Activated CD4-positive, alpha-beta T cell treated with anti-CD3 and anti-CD28 coated beads for 24 hours (primary cell): ENCODE measurements at places on chromosomes 6 and 20.

DNA sequence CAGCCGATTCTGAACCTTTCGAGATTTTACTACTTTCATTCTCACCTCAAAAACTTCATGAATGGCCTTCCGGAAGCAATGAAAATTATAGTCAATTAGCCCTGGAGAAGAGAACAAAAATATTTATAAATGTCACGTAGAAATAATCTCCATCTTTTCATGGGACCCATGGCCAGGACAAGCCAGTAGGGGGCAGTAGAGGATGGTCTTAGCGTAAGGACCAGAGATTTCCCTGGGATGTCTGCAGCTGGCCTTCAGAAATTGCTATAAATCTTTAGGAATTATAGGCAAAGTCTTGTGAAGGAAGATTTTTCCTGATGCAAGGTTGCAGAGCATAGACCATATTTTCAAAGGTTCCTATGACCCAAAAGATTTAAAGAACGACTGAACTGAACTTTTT, 15.6 kb upstream of the UBE2J1 start:
- peak; percentile 55 for DNase-seq

DNA sequence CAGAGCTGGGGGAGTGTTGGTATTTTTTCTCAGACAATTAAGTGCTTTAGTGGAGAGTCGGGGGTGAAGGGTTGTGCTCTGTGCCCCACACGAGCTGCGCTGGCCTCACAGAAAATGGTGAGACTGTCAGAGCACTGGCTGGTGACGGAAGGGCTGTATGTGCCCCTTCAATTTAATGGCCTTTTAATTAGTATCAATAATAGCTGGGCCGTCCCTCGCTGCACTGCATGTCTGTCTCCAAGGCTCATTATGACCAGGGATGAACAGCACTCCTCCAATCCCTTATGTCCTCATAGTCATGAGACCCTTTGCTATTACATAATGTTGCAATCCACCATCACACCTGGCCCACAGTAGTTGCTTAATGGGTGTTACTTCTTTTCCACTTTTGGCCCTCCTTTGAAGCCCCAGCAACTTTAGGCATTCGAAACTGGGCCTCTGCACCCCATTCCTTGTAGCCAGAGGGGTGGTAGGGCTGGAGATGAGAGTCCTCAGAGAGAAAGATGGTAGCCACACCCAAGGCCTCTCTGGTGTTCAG, 9.5 kb upstream of the RALY start:
- DNase-seq, result no peak

- DNase-seq, result no peak
Observed at GRCh38 chr6:149918151-149918905, 4.6 kb downstream of the RAET1G start.

DNA sequence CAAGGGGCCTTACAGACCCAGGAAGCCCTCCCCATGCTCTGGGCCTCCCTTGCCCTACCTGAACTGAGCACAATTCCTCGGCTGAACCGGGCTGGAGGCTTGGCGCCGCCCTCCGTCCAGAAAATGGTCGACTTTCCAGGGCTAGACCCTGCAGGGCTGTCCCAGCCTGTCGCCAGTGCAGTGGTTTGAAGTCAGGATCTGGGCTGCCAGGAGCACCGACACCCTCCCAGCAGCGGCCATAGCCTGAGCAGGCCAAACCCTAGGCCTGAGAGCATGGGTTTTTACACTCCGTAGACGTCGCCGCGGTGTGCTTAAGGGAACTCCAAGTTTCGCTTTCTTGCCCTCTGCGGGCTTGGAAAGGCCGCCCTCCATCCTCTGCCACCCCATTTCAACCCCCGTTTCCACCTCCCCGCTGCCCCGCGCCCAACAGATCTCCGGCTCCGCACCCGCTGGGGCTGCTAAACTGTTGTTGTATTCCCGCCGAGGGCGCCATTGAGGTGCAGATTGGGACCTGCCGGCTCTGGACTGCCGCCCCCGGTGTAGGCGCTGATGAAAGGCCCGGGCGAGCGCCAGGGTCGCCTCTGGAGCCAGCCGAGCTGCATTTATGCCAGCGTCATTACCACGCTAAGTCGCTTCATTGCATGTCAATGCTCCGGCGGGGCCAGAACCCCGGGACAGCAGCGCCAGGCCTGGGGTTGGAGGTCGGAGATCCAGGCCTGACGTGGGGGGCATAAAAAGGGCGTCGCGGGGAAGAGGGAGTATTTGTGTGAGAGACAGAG, 2.2 kb upstream of the TFAP2A start:
- no peak for DNase-seq

DNA sequence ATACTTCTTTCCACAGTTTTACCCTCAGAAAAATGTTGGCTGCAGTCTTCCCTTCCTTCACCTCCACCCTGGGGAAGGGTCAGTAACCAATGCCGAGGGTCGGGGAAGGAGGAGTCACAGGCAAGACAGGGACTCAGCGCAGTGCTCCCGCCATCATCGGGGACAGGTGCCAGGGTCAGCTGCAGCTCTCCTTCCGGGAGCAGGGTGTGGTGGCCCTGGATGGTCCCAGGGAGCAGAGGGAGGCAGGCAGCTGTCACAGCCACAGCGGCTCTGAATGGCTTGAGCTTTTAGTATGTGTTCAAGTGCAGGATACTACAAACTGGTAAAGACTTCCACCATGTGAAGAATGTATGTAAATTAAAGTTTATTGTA, 26.0 kb upstream of the PI16 start:
- DNase-seq, result no peak

GRCh38 chr6:47241742-47242482, 67.8 kb downstream of the TNFRSF21 start:
- no peak for DNase-seq

GRCh38 chr6:37784585-37784967, 35.0 kb upstream of the ZFAND3 start:
- DNase-seq, result no peak

DNA sequence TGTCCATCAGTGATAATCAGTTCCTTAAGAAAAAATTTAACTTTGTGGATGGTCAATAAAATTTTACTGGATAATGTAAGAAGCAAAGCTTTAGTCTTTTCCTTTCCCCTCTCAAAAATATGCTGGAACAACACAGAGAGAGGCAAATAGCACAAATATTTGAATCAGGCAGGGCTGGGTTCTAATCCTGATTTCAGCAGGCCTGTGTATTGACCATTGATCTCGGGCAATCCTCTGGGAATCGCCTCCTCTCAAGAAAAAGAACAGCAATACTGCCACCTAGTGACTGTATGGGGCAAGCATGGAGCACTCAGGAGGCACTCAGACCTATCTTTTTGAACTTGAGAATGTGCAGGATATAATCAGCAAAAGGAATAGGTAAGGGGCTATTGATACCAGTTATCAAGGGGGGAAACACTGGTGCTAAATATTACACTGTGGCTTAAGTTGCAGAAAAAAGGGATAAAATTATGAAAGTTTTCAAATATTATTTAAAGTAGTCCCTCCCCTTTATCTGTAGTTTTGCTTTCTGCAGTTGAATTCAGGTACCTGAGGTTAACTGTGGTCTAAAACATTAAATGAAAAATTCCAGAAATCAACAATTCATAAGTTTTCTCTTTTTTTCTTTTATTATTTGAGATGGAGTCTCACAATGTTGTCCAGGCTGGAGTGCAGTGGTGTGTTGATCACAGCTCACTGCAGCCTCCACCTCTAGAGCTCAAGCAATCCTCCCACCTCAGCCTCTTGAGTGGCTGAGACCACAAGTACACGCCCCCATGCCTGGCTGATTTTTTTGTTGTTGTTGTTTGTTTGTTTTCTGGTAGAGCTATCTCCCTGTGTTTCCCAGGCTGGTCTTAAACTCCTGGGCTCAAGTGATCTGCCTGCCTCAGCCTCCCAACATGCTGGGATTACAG, 91.8 kb upstream of the NHSL1 start:
- no peak for DNase-seq

GRCh38 chr6:100457311-100457990, 7.3 kb downstream of the SIM1 start:
- DNase-seq, result no peak

DNA sequence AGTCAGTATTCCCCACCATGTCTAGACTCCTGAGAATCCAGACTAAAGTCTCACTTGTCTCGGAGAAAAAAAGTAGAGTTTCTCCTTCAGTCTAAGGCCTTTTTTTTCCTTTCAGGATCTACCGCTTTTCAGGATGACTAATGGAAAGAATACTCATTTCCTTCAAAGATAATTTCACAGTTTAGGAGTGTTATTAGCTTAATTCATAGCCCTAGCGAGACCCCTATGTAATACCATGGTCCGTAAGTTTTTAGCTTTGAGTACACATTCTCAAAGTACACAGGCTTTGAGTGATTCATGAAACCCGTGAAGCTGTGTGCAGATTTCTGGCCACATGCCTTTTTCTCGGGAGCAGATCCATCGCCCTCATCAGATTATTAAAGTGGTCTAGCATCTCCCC, 133.1 kb downstream of the SOX4 start:
- no peak for DNase-seq

- DNase-seq, result no peak
Observed at GRCh38 chr20:13443690-13444089, 195.0 kb downstream of the TASP1 start.

DNA sequence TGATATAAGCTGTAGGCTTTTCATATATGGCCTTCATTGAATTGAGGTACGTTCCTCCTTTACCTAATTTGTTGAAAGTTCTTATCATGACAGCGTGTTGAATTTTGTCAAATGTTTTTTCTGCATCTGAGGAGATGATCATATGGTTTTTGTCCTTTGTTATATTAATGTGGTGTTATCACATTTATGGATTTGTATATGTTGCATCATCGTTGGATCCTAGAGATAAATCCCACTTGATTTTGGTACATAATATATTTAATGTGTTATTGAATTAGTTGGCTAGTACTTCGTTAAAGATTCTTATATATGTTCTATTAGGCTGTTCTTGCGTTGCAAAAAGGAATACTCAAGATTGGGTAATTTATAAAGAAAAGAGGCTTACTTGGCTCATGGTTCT, 8.6 kb upstream of the WFDC9 start:
- no peak for DNase-seq

GRCh38 chr6:63502156-63502555, 70.1 kb upstream of the LOC128125822 start:
- DNase-seq, result no peak

GRCh38 chr6:106511288-106512047, 117.8 kb downstream of the RTN4IP1 start:
- no peak for DNase-seq

DNA sequence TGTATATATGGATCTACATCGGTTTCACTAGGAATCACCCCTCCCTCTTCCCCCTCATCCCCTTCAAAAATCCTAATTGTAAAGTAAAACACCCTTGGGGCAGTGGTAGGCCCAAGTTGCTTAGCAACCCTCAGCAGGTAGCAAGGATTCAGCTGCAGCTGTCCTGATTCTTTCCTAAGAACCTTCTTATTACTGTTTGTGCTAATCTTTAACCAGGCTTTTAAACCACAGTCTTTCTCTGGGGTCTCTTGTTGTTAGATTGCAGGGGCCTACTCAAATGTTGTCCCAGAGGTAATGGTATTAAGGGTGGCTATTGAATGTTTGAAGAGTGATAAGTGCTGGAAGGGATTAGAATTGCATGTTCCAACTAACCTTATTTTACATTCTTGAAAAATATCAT, 46.4 kb downstream of the PRL start:
- DNase-seq, result no peak

- DNase-seq, result no peak
Observed at GRCh38 chr6:1321738-1322137, 9.8 kb downstream of the FOXQ1 start.

- no peak for DNase-seq
Observed at GRCh38 chr6:19325335-19325789, 511.8 kb upstream of the ID4 start.

GRCh38 chr6:37077905-37078296, 72.4 kb downstream of the FGD2 start:
- no peak for DNase-seq

- DNase-seq, result no peak
Observed at GRCh38 chr6:137227871-137228302, 8.7 kb upstream of the IFNGR1 start.

DNA sequence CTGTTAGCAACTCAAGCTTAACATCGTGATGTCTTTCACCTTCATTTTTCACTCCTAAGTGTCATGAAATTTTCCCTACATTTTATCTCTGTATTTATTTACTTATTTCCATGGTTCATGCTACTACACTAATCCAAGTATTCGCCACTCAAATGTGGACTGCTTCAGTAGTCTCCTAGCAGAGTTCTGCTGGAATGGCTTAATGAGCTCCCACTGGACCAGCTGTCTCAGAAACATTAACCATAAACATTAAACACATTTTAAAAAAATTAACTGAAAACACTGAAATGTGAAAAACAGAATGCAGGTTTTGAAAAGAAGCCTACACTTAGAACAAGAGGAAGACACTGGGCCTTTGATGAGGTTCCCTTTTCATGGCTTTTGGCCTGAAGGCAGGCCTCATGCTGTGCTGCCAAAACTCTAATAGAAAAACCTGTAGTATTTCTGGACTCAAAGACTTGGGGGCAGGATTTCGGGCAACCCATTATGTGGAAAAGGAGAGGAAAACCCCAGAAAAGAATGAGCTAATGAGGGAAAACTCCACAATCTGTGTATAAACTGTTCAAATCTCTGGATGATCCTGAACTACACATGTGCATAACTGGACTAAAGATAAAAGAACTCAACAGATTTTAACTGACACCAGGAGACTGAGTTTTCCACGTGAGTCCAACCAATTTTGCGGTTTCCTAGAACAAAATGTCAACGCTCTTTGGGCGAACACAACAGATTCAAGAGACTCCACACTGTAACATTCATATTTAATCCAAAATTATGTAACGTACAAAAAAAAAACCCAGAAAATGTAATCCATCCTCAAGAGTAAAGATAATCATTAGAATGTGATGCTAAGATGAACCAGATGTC, 33.0 kb downstream of the SAMD3 start:
- no peak for DNase-seq

DNA sequence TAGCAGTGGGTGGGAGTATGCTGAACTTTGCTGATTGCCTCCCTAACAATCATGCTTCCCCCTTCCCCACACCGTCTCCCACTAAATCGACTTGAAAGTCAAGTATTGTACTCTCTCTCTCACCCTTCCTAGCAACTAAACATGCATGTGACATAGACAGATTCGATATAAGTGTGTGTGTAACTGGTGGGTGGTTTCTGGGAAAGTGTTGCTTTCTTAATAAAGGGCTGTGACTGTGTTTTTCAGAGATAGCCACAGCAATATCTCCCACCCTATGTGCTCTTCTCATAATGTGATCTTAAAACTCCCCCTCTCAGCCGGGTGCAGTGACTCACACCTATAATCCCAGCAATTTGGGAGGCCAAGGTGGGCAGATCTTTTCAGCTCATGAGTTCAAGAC, 49.3 kb upstream of the E2F3 start:
- DNase-seq, result no peak

DNA sequence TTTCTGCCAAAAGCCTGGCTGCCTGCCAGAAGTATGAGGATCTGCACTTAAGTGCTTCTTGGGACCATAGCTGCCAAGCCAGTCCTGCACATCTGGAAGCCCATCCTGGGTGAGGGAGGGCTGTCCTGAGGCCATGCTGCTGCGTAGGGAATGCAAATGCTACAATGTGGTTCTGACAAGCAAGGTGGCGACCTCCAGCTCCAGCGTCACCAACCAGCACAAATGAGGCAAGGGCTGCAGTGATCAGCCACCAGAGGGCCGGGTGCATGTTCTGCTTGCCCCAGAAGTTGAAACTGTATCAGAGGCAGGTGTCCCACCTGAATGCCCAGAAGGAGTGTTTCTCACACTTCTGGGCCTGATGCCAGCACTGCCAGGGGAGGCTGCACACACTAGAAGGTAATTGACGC, 99.1 kb upstream of the KCNQ5 start:
- no peak for DNase-seq

GRCh38 chr6:48505621-48506020, 394.6 kb upstream of the PTCHD4 start:
- DNase-seq, result no peak

GRCh38 chr20:39602649-39603048, 640.5 kb downstream of the DHX35 start:
- DNase-seq, result no peak
